DMS79 treated with DMSO at 0.1 percent for 48 hours (cell line): ENCODE measurements at places on chromosomes 3 and 15.

DNA sequence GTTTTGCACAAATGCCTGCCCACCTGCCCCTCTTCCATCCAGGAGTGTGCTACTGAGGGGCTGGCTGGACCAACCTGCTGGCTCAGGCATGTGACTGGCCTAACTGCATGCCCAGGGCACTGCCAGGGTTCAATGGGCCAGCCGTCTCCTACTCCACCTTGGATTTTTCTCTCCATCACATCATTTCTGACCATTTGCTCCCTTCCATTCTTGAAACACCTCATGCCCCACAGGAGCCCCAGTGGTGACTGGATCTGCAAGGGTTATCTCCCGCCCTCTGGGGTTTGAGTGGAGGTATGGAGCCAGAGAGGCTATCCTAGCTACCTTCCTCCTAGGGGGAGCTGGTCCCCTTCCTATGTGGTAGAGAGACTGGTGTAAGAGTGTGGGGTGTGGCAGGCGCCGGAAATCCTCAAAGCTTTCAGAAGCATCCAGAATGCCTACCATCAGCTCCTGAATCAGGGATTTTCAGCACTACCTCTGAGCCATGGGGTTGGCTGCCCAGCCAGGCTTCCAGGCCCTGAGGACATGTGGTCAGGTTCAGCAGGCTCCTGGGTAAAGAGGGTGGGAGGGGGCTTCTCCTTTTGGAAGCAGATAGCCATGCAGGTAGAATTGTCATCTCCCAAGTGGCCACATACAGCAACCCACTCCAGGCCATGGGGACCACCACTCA lies 2.9 kb upstream of the MANF start:
- DNase-seq: no peak

- DNase-seq: peak; percentile 2
These were observed 635 bp downstream of the CD276 start for GRCh38 chr15:73684581-73685455.

DNA sequence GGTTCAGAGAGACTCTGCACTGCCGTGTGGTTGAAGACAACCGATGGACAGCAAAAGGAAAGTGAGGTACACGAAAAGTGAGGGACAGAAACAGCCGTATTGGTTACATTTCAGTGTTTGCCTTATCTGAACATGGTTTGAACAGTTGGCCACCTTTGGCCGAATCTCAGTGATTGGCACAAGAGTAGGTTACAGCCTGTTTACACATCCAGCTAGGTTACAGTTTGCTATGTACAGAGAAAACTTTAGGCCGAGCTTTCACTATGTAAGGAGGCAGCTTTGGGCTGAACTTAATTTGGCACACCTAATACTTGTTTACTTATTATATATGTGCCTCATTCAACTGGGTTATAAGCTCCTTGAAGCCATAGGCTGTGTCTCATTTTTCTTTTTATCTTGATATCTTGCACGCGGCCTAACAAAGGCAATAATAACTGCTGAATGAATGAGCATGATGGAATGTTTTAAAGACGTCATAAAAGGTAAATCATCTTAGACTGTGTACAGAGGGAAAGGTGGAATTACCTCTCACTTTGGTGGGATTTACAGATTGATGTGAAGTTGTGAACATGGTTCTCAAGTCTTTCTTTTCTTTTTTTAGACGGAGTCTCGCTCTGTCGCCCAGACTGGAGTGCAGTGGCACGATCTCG lies 17.2 kb upstream of the GREM1 start:
- no peak for DNase-seq

DNA sequence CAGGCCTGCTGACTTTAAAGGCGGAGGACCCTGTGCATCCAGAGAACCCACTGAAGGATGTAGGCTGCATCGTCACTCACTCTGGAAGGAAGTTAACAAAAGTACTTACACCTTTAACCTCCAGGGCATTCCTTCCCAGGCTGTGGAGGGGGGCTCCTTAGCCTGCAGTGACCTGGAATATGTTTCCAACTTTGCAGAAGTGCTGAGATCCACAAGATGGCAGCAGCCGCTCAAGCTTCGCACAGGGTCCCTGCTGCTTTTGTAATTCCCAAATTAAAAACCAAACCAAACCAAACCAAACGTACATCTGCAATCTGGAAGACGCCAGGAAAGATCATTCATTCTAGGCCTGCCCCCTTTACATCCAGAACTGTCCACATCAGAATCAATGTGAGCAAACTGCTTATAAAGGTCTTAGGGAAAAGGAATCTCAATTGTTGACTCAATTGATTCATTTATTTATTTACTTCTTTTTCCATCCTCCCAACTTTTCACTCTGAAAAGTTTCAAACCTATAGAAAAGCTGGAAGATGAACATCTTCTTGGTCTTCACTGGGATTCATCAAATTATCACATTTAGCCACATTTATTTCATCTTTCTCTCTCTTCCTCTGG lies 70.5 kb upstream of the KLHL25 start:
- no peak for DNase-seq

GRCh38 chr15:99454941-99455788 lies 110.6 kb upstream of the MEF2A start:
- DNase-seq: no peak

GRCh38 chr3:53817809-53818208 lies 28.4 kb downstream of the CHDH start:
- DNase-seq: no peak

DNA sequence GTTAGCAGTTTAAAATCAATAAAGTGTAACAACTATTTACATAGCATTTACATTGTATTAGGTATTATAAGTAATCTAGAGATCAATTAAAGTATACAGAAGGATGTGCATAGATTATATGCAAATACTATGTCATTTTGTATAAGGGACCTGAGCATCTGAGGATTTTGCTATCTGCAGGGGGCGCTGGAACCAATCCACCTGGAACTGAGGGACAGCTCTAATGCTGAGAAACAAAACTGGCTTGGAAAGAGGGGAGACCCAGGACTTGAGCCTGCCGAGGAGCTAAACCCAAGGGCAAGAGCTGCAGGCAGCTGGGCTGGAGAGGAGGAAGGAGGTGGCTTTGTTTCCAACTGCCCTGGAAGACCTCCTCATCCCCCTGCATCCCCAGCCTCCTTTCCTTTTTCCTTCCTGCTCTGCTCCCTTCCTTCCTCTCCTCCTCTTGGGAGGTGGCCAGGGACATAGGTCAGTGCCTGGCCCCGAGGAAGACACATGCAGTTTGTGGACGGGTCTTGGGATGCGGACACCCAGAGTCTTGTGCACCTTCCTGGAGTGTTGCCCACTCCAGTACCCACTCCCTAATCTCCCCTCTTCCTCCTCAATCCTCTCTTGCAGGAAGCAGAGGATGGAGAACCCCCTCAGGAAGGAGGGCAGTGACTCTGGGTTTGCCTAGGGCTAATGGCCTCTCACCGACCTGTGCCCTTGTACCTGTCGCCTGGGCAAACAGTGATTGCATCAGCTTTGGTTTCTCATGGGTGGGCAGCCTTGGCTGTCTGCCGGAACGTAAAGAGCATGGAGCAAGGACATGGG lies 825 bp upstream of the RTP3 start:
- DNase-seq: no peak

- no peak for DNase-seq
These were observed 119.7 kb upstream of the IGSF10 start for GRCh38 chr3:151580591-151580990.
